ENCODE measurements at places on chromosomes 6 and 20.

GRCh38 chr6:89495961-89496535 lies 63.1 kb downstream of the ANKRD6 start:
- no peak for DNase-seq

DNA sequence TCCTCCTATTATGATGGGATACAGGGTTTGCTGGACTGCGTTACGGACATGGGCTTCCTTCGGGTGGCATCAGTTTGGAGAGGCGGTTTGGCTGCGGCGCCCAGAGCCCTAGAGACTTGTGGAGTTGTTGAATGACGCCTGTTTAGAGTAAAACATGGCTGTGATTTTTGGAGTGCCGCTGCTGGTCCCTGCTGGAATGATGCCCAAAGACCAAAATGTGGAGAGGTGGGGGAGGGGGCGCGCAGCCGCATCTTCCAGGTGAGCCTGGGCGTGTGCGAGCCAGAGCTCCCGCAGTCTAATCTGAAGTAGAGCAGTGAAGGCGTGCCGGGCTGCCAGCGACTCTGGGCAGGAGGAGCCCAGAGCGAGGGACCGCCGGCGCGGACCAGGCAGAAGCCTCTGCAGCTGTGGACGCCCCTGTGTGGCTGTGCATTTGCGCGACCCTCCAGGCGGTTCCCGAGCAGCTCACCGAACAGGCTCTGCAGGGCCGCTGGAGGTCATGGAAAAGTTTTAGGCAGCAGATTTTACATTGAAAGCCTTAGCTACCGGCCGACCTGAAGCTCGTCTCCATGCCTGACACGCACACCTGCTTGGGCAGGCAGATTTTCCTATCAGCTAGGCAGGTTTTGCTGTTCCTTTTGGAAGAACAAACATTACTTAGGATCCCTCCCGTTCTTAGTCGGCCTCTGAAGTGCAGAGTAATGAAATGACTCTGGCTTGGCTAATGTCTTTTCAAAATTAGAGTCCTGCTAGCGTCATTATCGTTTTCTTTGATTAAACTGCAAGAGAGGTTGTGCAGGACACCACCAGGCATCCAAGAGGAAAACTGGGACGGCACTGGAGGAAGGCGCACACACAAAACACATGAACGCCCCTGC lies 298.2 kb downstream of the PHACTR1 start:
- DNase-seq, result no peak

GRCh38 chr6:38355519-38355918 lies 284.2 kb downstream of the BTBD9 start:
- DNase-seq, result no peak

DNA sequence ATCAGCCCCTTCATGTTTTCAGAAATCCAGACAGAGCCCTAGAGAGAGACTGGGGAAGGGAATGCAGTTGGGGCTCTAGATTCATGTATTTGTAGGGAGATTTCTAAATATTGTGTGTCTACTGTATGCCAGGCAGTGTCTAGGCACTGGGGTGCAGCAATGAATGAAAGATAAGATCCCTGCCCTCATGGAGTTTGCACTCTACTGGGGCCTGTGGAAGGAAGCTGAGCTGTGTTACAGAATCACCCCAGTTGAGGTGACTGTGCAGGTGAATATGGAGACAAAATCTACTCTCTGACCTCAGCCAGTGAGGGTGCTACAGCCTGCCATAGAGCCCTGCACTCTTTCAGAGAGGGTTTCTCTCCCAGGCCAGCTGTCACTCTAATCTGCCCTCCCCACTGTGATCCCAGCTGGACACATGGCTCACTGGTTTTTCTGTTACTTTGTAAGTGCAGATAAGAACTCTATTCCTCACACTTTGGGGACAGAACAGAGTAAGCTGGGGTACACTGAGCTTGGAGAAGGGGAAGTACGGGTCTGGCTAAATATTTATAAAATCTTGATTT lies 69.2 kb upstream of the E2F3 start:
- DNase-seq, result no peak

DNA sequence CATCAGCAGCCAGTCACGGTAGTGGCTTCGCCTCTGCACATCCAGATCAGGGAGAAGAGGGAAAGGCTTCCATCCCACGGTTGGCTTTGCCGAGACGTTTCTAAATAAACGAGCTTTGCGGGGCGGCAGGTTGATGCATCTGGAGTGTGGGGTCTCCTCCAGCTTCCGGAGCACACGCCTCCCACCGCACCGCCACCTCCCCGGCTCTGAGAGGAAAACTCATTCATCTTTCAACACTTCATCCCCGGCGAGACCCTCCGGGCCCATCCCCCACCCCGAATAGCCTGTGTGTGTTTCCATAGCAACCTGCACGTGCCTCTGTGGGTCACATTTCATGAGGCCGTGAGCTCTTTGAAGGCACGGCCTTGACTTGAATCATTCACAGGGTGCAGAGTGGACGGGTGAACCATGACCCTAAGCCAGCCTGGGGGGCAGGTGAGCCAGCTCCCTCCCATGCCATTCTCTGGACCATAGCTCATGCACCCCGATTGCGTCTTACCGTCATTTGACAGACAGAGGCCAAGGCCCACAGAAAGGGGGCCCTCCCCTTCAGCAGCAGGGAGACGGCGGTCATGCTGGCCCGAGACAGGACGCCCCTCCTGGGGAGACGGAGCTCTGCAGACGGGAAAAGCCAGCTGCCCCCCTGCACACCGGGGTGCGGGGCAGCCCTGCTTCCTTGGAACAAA lies 16.2 kb upstream of the CHRNA4 start:
- DNase-seq, result no peak

GRCh38 chr6:7685276-7685675 lies 40.6 kb upstream of the BMP6 start:
- DNase-seq, result no peak

- no peak for DNase-seq
Observed at GRCh38 chr20:1301031-1301529, 27.9 kb downstream of the SDCBP2 start.

DNA sequence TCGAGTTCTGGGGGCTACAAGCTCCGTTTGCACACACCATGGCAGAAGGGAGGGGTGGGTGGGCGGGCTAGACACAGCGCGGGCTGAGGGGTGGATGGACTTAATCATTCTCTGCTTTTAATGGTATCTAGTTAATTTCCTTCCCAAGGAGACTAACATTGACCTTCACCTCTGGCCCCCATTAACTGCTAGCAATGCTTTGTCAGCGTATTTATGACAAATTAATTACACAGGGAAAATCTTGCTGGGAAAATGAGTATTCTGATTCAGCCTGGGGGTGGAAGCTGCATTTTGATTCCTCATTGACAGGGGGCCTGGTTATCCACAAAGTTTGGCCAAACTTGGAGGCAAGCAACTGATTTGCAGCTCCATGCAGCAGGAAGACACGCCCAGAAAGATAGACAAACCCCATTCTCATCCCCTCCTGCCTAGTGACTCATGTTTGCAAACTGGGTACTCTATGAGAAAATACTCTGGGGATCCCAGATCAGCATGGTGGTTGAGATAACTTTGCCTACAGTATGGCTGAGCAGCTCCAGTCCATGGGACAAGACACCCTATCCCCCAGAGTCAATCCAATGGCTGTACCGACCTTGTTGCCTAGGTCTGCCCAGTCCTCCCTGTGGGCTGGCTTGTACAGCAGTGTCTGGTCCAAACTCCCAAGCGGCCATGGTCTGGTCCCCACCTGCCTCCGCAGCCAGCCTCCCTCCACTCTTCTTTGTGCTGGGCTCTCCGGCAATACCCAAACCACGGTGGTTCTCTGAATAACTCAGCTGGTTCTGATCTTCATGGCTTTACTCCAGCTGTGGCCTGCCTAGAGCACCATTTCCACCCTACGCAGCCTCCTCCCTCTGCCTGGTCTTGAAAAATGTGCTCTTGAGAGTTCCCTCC lies 19.7 kb downstream of the ZBP1 start:
- DNase-seq, result no peak

DNA sequence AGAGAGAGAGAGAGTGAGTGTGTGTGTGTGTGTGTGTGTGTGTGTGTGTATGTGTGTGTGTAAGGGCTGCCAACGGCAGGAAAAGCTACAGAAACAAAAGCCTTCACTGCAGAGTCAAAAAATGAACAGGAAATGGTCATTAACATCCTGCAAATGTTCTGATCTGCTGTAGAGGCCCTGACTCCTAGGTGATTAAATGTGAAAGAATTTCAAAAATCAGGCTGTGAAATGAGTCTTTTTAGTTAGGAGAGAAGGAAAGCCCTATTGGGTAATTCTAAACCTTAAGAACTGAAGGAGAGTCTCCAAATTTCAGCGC lies 166.5 kb upstream of the MYLIP start:
- DNase-seq, result no peak

DNA sequence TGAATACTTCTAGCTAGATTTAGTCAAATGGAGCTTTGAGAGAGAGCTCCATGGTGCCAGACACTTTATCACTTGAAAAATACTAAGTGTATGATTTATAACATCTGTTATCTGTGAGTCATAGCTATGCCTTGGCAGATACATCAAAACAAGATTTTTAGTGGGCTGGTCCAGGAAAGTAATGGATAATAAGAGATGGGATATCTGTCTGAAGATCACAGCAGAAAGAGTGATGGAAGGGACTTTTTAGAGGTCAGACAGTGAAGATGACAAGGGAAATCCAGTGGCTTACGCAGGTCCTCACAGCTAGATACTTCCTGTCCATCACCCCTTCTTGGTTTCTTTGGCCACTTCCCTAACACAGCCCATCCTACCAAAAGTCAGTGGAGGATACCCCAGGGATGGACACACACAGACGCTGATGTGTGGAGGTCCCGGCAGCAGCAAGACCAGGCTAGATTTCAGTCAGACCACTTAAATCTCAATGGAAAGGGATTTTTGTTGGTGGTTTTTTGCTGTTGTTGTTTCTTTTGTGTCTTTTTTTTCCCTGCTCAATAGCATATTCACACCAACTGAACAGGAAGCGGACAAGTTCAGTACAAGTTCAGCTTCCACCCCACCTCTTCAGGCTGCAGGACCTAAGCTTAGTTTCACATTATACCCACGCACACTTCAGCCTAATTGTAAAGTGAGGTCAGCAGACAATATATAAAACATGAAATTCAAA lies 209.3 kb downstream of the ALDH8A1 start:
- DNase-seq, result no peak

All from smooth muscle cell of the brain vasculature (primary cell).